ENCODE measurements at places on chromosomes 1 and 21.

- DNase-seq, result no peak
These were observed 257.8 kb upstream of the ADGRL4 start for GRCh38 chr1:79264285-79264684.

DNA sequence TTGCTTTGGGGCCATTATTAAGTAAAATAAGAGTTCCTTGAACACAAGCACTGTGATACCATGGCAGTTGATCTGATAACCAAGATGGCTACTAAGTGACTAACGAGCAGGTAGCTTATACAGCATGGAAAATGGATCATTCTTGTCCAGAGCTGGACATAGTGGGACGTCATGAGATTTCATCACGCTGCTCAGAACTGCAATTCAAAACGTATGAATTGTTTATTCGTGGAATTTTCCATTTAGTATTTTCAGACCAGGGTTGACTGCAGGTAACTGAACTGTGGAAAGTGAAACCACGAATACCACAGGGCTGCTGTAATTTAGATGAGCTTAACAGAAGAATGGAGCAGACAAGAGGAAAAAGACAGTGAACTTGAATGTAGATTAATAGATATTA lies 38.9 kb downstream of the CCDC18 start:
- no peak for DNase-seq

DNA sequence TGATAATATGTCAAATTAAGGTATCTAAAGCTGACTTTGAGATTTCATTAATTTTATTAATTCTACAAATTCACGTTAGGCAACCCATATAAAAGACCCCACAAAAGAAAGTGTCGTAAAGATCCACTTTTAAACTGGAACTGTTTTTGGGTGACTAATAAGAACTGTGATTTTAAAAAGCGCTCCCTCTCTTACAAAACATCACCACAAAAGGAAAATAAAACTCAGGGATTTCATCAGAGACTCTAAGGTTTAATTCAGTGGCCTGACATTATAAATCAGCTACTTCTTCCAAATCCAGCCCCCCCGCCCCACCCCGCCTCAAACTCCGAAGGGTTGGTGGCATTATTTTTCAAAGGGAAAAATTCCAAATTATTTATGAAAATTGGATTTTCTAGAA lies 2.7 kb downstream of the COL24A1 start:
- no peak for DNase-seq

DNA sequence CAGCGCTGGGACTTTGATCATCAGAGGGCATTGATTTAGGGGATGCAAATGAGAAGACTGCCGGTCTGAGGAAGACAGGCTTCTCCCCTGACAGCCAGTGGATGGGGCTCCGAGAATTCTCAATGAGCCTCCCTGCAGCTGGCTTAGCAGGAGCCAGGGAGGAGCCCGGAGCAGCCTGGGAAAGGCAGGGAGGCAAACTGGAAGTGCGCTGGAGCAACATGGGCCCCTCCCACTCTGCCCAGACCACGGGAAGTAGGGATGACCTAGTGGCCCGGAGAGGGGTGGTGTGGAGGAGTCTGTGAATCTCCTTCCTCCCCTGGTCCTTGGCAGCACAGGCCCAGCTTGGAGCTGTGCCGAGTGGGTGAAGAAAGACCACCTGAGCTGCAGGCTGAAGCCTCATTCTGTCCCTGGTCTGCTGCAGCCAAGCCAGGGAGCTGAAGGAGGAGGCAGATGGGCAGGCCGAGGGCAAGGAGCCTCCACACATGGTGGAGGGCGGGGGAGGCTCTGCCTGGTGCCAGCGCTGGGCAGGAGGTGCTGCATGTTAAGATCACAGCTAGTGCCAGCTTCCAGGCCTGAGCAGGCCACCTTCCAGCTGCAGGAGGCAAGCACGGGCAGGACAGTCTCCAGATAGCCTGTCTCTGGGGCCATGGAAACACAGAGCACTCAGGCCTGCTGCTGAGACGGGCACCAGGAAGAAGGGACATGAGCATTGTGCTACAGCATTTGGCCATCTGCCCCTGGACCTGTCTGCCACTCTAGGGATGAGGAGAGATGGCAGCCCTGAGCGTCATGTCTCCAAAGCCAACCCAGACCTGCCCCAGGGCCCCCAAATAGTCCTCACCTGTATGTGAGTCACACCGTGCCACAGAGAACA lies 12.2 kb upstream of the CLSTN1 start:
- peak; percentile 80 for DNase-seq

DNA sequence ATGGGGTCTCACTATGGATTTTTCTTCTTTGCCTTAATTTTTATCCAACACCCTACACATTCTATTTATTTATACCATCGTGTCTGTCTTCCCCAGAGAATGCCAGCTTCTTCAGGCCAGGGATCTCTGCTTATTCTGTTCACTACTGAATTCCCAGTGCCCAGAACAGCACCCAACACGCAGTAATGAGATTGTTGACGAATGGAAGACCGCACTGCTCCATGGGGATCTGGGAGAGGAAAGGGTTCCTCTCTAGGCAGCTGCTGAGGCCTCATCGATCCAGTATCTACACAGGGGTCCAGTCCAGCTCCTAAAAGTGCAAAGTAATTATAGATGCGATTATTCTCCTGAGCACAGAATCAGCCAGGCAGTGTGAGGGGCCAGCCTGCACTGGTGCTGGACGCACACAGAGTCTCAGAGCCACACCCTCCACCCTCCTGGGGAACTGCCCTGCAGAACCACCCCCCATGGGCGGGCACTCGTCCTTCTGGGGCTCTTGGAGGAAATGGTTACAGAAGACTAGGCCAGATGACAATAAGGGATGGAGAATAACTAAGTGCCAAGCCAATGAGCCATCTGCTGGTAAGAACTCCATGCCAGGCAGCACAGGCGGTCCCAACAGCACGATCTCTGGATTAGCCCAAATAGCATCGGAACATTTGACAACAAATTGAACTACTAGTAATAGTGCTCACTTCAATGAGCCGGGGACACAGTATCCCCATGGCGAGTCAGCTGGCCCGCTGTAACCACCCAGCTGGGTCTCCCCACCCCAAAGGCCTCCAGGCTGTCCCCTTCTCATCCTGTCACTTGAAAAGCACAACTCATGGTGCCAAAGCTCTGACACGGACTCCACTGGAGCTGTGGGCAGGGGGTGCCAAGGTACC lies 1.7 kb upstream of the PDE9A start:
- DNase-seq, result no peak

- no peak for DNase-seq
These were observed 49.1 kb downstream of the DMAP1 start for GRCh38 chr1:44262414-44262813.

- peak; percentile 39 for DNase-seq
These were observed 504 bp downstream of the SCCPDH start for GRCh38 chr1:246724731-246725095.

GRCh38 chr1:226650236-226650841 lies 88.7 kb downstream of the ITPKB start:
- peak; percentile 70 for DNase-seq
